Stimulated activated CD8-positive, alpha-beta memory T cell treated with anti-CD3 and anti-CD28 coated beads, Interleukin-15, amount 100 ng/mL, for 24 hours (primary cell): ENCODE measurements at places on chromosomes 7 and 10.

- no peak for DNase-seq
Observed at GRCh38 chr7:134910214-134910890, 76.0 kb upstream of the AGBL3 start.

DNA sequence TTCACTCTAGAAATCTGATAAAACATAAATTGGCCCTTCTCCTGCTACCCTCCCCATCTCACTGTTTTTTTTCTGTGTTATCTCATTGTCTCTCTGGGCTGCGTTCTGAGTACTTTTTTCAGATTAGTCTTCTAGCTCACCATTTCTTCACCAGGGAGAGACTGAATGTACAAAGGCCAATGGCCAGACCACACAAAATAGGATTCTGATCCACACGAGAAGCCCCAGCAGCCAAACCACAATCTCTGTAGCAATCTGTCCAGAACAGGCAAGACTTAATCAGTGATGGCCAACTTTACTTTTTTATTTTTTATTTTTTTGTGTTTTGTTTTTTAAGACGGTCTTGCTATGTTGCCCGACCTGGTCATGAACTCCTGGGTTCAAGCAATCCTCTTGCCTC is 55.9 kb upstream of the PAPSS2 start:
- no peak for DNase-seq

DNA sequence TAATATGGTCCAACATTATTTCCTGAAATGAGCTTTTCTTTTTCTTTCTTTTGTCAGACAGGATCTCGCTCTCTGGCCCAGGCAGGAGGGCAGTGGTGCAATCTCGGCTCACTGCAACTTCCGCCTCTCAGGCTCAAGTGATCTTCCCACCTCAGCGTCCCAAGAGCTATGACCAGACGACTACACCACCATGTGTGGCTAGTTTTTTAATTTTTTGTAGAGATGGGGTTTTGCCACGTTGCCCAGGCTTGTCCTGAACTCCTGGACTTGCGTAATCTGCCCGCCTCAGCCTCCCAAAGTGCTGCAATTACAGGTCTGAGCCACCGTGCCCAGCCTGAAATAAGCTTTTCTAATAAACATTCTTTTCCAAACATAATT is 48.6 kb downstream of the CUL2 start:
- DNase-seq, result no peak

- no peak for DNase-seq
Observed at GRCh38 chr7:158904599-158904998, 48.2 kb downstream of the DYNC2I1 start.

GRCh38 chr7:101985903-101986734 is 168.7 kb downstream of the CUX1 start:
- DNase-seq, result no peak

DNA sequence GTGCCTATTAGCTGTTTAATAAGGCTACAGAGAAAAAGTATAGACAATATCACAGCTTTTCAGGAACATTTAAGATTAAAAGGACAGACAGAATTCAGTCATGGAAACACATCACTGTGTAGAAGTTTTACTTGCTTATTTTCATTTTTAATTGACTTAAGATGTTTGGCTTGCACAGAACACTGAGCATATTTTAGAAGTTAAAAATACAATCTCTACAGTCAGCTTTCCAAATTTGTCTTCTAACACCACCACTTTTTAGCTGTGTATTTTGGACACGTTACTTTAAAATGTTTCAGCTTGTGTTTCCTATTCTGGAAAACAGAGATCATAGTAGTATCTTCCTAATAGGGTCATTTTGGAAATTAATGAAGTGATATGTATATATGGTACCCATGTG is 11.8 kb downstream of the CFAP69 start:
- no peak for DNase-seq

DNA sequence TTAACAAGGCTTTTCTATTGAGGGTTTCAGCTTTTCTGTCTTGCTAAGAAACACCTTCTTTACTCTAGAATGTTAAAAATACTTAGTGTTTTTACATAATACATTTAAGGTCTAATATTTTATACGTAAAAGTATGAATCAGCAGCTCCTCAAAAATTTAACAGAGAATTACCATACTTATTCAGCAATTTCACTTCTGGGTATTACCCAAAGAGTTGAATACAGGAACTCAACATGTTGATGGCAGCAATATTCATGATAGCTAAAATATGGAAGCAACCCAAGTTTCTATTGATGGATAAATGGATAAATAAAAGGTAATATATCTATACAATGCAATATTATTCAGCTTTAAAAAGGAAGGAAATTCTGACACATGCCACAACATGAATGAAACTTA is 9.7 kb upstream of the OR13A1 start:
- no peak for DNase-seq

GRCh38 chr7:17912536-17913235 is 27.6 kb downstream of the SNX13 start:
- DNase-seq, result no peak

DNA sequence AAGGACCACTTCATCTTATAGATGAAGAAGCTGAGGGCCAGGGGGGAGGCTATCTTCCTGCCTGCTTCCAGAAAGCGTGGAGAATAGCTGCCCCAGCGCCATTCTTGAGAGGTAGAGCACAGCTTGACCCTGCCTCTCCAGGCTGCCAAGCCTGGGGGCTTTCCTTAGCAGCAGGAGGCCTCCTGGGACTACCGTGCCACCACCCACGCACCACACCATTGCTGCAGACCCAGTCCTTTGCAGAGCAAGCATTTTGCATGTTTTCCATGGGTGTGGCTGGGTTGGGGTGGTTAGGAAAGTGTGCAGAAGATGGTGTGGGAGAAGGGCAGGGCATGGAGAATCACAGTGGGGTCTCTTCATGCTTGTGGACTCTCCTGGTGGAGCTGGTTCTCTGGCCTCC is 64.9 kb downstream of the TBXAS1 start:
- no peak for DNase-seq

GRCh38 chr7:150738591-150739001 is 1.4 kb downstream of the GIMAP5 start:
- no peak for DNase-seq

DNA sequence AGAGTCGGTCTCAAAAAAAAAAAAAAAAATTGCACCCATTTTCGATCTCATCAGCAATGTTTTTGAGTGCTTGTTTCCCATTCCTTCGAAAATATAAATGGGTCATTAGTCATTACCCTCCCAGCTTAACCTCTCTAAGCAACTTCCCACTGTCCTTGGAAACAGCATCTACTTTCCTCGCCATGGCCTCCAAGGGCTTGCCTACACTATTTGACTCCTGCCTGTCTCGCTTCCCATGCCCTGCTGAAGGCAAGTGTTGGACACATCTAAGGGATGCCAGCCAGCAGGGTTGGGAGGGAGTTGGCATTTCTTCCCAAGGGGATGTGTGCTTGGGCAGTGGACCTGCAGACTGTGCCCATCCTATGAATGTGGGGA is 12.7 kb upstream of the RHBDD2 start:
- no peak for DNase-seq

- DNase-seq, result no peak
Observed at GRCh38 chr7:155889636-155890511, 77.6 kb upstream of the SHH start.

GRCh38 chr10:84012431-84012830 is 126.9 kb upstream of the GHITM start:
- no peak for DNase-seq

GRCh38 chr7:81419731-81420130 is 350.1 kb downstream of the HGF start:
- DNase-seq, result no peak

GRCh38 chr10:9450801-9451200 is 1396.3 kb downstream of the GATA3 start:
- no peak for DNase-seq

GRCh38 chr7:135939261-135939812 is 37.8 kb downstream of the MTPN start:
- no peak for DNase-seq
